ENCODE measurements at places on chromosomes 12 and 14.

DNA sequence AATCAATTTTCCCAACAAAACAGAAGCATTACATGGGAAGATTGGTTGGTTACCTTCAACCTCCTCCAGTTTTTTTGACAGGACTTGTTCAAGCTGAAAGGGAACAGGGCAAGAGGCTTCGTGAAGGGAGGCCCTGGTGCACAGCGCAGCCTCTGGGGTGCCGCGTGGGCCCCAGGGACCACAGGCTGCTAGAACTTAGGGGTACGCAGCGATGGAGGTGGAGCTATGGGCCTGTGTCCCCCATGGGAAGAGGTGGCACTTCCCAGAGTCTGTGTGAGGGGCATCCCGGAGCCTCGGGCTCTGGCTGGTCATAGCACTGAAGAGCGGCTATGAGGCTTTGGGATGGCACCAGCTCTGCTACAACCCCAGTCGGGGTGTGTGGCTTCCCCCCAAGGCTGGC lies 22.1 kb upstream of the BTBD6 start:
- DNase-seq = no peak

DNA sequence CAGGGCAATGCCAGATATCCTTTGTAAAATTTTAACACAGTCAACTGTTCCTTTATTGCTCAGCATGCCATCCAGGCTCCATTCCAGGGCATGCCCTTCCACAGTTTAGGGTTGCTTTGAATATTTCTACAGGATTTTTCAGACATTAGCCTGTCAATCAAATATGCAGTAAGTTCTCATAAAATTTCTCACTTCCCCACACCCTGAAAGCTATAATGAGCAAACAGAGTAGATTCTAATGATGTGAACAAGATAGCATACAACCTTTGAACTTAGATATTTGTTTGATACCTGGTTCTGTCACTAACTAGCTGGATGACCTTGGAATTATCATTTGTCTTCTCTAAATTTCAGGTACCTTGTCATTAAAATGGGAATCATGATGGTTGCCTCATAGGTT lies 251.2 kb downstream of the SYT1 start:
- DNase-seq = no peak

DNA sequence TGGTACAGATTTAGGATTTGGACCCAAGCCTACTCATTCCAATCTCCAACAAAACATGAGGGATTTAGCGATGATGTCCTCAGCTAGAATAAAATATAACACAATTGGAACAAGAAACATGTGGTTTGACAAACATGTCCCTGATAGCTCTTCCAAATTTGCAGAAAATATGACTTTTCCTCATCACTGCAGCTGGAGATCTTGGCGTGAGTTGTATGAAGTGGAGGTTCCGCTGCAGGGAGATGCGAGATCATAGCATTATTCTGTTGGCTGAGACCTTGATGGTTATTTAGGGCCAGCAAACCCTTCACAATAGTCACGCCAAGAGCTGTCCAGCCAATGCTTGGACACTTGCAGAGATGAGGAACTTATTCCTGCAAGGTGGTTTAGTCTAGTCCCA lies 413.4 kb upstream of the TBX3 start:
- DNase-seq = no peak

- DNase-seq = no peak
Observed at GRCh38 chr14:67553547-67553946, 20.5 kb downstream of the PLEKHH1 start.

DNA sequence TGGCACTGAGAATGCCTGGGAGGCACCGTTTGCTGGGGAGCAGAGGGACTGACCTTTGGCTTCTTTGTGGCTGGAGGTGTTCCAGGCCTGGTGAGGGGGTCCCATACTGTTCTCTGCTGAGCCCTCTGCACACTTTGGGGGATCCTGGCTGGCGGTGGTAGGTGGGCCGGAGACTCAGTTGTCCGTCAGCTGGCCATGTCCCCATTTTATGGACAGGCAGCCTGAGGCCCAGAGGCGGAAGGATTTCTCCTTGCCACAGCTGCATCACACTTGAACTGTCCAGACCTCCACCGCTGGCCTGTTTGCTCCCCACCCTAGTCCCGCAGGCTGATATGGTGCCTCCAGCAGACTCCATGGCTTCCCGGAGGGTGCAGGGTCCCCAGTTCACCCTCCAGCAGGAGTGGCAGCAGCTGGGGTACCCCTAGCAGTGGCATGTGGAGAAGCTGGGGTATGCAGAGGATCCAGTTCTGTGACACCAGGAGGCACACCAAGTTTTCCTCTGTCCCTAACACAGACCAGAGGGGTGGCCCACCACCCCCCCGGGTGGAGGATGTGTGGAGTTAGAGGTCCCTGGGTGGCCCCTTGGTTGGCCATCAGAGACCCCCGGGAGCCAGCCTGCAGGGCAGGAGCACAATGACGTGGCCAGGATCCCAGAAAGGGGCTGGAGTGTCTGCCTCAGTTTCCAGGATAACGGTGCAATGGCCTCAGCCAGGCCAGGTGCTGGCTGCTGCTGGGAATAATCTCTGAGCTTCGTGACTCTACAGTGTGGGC lies 14.8 kb downstream of the SLC25A29 start:
- no peak for DNase-seq

DNA sequence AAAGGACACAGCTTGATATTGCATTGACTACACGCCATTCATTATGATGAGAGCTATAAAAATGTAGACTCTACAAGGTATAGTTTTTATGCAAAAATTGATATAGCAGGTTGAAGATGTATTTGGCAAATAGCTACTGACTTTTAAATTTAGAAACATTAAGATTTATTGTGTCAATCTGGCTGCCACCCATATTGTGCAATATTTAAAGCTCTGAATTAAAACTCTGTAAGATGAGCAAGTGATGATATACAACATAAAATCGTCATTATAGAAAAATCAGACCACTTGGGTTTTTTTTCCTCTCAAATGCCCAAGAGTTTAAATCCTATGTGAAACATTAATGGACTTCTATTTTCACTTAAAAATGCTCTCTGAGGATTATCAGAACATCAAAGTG lies 36.8 kb upstream of the E2F7 start:
- DNase-seq = no peak

- DNase-seq = no peak
Observed at GRCh38 chr12:6370576-6370935, 4.8 kb downstream of the SCNN1A start.

GRCh38 chr14:71240171-71240570 lies 332.9 kb downstream of the PCNX1 start:
- DNase-seq = no peak

GRCh38 chr14:96121660-96122395 lies 82.7 kb downstream of the C14orf132 start:
- no peak for DNase-seq

DNA sequence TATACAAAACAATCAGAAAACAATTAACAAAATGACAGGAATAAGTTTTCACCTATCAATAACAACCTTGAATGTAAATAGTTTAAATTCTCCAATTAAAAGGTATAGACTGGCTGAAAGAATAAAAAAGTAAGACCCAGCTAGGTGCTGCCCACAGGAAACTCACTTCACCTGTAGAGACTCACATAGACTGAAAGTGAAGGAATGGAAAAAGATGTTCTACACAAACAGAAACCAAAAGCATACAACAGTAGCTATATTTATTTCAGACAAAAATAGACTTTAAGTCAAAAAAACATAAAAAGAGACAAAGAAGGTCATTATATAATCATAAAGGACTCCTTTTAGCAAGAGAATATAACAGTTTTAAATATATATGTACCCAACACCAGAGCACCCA lies 152.4 kb upstream of the PWP1 start:
- no peak for DNase-seq

DNA sequence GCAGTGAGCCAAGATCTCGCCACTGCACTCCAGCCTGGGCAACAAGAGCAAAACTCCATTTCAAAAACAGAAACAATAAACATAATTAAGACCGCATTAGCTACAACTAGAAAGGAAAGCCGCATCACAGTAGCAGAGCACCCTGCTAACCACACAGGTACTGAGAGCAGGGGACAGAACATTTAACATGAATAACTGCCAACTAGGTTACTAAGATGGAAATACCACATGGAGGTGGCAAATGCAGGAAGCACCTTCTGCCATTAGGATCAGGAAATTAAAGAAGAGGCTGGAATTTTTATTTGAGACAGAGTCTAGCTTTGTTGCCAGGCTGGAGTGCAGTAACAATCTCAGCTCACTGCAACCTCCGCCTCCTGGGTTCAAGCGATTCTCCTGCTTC lies 41.9 kb downstream of the CDC42BPB start:
- DNase-seq = no peak

DNA sequence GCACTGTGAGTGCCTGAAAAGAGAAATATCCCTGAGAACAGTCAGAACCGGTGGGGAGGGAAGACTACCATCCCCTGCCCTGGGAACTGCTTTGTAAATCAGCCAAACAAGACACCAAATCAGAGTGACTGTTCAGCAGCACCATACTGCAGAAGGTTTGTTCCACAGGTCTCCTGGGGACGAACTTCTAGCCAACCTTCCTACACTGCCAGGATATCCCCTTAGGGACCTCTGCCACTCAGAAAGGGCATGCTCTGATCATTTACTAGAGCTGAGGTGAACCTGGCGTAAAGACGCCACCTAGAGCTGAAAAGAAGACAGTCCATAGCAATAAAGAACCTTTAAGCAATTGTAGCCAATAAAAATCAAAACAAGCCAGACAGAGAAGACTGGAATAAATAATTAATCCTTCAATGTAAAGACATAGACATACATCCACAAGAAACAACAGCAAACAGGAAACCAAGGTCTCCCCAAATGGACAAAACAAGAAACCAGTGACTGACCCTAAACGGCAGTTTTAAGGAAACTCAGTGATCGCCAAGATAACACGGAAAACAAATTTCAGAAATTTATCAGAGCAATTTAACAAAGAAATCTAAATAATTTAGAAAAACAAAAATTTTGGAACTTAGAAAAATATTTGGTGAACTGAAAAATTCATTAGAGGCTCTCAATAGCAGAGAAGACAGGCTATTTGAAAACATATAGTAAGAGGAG lies 228.1 kb upstream of the AMIGO2 start:
- DNase-seq = no peak

GRCh38 chr14:51554953-51555352 lies 96.8 kb upstream of the FRMD6 start:
- DNase-seq = no peak

GRCh38 chr14:100100032-100100703 lies 34.9 kb downstream of the EVL start:
- DNase-seq = no peak

DNA sequence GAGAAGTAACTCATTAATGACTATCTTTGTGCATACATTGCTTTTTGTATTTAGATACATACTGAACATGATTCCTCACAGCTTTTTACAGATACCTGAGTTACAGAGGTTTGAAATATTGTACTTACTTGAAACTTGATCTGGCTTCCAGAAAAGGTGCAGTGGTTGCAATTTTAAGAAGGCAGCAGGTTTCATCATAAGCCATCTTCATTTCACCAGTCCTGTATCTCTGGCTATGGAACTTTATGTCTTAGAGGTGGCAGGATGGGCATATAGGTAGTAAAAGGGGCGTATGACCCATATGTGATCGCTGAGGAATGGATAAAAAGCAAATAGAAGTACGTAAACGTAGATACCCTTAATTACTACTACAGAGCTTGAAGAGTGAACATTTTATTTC lies 13.7 kb downstream of the ZBTB1 start:
- DNase-seq = no peak

- no peak for DNase-seq
Observed at GRCh38 chr14:102538602-102539543, 29.3 kb upstream of the ANKRD9 start.

- no peak for DNase-seq
Observed at GRCh38 chr12:4789776-4790175, 69.6 kb downstream of the GALNT8 start.

DNA sequence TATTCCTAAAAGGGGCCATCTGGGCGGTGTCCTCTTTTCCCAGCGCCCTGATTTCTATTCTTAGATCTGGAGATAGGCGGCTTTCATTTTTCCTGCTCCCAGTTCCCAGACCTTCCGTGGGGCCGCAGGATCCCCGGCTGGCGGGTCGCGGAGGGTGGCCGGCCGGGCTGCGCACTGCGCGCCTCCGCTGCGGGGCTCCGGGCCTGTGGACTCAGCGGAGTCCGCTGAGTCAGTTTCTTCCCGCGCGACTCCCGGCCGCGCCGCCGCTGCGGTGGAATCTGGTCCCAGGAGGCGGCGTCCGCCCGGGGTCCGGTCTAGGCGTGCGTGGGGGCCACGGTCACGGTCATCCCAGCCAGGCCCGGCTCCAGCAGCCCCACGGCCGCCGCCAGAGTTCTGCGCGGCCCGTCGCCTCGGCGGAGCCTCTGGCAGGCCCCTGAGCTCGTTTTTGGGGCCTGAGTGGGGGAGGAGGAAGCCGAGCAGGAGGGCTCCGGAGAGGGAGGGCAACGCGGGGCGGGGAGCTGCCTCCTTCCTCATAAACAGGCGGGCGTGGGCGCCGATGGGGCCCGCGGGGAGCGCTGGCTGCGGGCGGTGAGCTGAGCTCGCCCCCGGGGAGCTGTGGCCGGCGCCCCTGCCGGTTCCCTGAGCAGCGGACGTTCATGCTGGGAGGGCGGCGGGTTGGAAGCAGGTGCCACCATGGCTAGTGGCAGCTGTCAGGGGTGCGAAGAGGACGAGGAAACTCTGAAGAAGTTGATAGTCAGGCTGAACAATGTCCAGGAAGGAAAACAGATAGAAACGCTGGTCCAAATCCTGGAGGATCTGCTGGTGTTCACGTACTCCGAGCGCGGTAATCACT lies at the start of gene LRRK2:
LRRK2 (plus strand) TSS at position 559 of the 853 bp plus-strand sequence; CDS start at position 694, 135 bp downstream.
- peak; percentile 37 for DNase-seq

GRCh38 chr12:101430456-101430855 lies 22.9 kb upstream of the ARL1 start:
- no peak for DNase-seq

DNA sequence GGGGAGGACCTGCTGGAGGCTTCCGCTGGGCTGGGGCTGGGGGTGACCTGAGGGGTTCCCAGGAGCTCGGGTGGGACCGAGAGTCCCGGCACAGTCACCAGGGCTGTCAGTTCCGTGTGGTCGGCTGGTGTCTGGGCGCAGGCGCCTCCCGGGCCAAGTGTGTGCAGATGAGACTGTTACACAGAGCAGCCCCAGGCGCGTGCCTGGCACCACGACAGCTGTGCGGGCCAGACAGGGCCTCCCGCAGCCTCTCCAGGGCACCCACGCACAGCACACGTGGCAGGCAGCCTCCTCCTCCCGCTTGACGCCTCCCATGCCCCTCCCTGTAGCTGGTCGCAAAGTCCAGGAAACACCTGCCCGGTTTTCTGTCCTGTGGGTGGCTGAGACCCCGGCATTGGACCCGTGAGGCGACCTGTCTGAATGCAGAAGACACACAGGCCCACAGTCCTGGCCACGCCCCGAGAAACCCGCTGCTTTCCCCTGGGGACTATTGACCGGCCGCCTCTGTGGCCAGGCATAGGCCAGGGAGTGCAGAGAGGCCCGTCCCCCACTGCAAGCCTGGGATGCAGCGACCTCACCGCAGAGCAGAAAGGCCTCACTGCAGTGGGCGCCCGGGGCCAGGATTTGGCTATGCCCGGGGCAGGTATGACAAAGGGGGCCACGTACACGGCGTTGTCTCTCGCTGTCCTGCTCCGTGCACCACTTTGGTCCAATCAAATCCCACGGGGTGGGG lies 12.1 kb upstream of the GALNT9 start:
- no peak for DNase-seq
